Caudate nucleus (tissue), 63 donors: ENCODE measurements at places on chromosomes 12 and 14.

DNA sequence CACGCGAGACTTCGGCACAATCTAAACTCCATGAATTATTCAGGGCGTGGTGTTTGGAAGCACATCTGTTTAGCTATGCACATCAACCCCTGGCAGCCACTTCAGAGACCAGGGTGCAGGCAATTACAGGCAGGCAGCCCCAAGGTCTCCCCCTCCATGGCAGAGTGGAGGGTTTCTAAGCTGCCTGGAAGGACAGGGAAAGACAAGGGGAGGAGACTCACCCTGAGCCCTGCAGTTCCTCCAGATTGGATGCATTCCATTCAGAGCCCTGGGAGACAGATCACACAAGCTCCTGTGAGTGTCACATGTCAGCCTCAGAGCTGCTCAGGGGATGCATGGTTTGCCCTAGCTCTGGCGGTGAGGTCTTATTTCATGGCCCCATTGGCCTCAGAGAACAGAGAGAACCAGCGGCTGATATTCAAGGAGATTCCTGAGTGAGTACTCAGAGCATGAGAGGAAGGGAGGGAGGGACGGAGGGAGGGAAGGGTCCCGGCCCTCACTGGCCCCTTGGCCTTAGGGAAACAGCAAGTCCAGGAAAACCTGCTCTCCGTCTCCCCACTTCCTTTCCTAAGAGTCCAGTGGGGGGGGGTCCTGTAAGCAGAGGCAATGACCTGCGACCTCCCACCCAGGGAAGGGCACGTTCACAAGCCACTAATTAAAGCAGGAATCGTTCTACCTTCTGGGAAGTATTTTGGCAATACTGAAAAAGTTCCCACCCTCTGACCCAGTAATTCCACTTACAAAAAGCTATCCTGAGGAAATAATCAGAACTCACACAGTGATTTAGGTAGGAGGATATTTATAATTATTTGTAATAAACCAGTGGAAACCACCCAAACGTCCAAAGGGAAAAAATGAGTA, 55.1 kb downstream of the SSH1 start:
- DNase-seq = no peak

DNA sequence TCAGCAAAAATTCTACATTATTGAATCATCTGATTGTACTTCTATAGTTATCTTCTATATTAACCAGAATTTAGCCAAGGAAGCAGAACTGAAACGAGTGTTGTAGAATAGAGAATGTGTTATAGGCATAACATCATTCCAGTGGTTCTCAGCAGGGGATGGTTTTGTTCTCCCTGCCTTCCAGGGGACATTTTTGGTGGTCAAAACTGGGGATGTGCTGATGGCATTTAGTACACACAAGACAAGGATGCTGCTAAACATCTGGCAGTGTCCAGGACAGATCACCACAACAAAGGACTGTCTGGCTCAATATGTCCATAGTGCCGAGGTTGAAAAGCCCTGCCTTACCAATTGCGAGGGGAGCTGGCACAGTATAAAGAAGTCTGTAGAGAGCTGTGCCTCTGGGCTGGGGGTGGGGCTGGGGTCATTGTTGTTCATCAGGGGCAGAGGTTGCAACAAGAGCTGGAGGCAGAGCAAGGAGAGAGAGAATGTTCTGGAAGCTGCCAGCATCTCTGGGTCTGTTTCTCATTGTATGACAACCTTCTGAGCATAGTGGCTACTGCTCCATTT, 1472.8 kb downstream of the AACS start:
- no peak for DNase-seq

DNA sequence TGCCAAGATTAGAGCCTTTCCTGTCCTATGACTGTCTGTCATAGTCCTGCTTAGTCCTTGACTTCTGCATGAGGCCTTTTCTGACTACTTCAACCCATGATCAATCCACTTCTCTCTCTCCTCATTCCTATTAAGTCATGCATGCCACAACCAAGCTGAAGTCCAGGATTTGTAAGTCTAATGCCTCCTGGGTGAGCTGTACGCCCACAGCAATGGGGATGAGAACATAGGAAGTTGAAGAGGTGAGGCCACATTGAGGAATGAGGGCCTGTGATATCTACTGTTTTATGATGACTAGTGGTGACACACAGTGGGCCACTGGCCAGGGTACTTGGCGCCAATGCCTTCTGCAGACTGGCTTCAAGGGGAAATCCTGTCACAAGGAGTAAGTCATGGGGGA, 994.1 kb upstream of the TMEM132C start:
- DNase-seq = no peak

GRCh38 chr14:92473969-92474535, 39.5 kb upstream of the RIN3 start:
- DNase-seq = no peak

DNA sequence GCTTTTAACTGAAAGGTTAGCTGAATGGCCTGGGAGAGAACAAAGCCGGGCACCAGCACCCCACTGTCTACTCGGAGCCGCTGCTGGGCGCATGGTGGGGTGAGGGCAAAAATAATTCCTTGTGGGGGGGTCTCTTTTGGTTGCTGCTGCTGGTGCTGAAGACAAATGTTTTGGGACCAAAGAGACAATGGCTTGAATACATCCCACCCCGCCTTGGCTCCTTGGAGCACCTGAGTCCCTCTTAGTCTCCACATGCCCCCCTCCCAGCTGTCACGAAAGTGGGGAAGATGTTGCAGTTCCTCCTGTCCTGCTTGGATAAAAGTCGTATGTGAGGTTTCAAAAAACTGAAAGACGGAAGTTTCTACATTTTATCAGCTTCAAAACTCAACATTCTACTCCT, 85.0 kb downstream of the PIWIL1 start:
- no peak for DNase-seq

DNA sequence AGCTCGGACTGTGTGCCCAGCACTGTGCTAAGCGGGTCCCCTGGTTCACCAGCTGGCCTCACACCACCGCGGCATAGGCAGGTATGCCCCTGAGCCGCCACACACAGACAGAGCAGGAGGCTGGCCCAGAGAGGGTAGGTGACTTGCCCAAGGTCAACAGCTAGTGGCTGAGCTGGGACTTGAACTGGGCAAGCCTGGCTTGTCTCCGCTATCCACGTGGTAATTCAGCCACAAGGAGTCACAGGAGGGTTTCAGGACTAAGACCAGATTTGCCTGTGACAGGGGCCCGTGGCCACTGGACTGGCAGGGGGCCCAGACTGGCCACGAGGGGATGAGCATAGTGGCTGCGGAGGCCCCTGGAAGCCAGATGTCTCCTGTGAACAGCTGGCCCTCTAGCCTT, 47.7 kb downstream of the NCOR2 start:
- DNase-seq = no peak

- DNase-seq = no peak
These were observed 35.3 kb downstream of the KICS2 start for GRCh38 chr12:64186789-64187188.

DNA sequence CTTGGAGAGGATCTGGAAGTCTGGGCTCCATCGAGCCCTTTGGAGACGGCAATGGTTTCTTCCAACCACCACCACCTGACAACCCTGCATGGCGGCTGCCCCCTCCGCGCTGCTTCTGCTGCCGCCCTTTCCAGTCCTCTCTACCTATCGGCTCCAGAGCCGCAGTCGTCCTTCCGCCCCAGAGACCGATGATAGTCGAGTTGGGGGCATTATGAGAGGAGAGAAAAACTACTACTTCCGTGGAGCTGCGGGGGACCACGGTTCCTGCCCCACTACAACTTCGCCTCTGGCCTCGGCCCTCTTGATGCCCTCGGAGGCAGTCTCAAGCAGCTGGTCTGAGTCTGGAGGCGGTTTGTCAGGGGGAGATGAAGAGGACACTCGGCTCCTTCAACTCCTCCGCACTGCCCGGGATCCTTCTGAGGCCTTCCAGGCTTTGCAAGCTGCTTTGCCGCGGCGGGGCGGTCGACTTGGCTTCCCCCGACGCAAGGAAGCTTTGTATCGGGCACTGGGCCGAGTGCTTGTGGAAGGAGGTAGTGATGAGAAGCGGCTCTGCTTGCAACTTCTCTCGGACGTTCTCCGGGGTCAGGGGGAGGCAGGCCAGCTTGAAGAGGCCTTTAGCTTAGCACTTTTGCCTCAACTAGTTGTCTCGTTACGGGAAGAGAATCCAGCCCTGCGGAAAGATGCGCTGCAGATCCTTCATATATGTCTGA, 499 bp downstream of the TOGARAM1 start:
- DNase-seq = no peak

DNA sequence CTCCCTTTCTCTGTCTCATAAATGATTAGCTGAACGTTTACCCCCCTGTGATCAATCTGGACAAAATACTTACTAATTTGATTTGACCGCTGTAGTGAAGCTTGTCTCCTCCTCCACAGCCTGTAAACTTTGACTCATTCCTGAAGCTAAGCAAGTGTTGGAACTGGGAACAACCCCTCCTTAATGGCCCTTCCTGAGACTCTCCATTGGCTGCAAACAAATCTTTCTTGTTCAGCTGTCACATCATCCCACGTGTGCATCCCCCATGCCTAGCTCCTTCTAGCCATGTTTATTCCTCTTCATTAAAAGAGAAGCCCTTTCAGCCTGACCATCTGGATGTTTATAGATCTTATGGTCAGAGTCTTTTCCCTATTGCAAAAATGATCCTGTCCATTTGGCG, 281.2 kb downstream of the RGS6 start:
- DNase-seq = no peak

- no peak for DNase-seq
These were observed 21.2 kb downstream of the APPL2 start for GRCh38 chr12:105214670-105215375.

DNA sequence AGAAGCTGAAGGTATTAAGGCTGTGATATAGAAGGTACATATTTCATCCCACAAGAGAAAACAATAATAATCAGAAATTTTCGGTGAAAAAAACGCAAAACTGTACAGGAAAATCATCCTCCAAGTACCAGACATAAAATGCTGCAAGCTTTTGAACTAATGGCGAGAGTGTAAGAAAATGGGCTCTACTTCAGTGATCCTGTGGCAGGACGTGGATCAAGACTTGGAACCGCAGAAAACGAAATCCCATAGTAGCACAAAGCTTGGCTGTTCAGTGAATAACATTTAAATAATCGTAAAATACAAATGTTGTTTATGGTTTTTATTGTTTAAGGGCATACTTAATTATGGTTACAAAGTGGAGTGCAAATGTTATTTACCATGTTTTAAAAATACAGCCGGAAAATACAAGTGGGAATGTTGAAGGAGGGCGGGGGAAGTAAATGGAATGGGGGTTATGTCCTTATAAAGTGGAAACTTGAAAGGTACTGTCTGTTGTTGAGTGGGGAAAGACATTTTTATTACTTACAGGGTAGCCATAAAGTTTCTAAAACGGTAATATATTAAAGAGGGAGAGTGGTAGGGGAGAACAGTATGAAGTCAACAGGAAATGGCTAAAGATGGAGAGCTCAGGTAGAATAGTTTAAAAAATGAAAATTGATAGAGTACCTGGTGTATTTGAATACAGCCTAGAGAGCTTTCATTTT, 1.1 kb downstream of the SMIM10L1 start:
- DNase-seq = no peak

DNA sequence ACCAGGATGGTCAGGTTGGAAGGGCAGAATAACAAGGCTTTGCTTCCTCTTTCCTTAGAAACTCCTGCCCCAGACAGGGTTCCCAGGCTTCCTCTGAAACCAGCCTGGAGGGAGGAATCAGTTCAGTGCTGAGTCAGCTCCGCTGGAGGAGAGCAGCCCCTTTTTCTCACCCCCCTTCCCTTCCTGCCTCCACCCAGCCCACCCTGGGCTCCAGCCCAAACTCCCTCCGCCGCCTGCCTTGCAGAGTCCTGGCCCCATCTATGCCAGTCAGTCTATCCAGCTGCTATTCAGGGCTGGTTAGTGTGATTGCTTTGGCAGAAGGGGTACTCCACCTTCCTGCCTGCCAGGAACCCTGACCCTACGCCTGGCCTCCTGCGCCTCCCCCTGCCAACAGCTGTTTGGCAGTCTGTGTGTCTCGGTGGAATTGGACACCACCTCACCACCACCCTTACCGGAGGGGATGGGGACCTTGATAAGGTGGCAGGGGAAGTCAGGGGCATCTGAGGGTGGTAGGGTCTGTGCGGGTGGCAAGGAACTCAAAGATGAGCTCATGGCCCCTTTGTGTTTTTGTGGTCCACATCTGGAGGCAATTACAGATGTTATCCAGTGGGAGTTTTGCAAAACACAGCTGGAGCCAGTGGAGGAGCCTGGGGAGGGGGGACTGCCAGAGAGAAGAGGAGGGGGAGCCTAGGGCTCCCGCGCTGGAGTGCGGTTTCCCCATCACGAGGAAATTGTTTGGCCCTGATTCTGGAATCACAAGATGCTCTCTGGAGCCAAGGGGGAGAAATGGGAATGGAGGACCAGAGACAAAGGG, 12.2 kb downstream of the MMP14 start:
- DNase-seq = no peak

GRCh38 chr12:4505376-4505986, 33.2 kb upstream of the RAD51AP1 start:
- no peak for DNase-seq

- no peak for DNase-seq
These were observed 24.1 kb downstream of the EML1 start for GRCh38 chr14:99817331-99817730.

DNA sequence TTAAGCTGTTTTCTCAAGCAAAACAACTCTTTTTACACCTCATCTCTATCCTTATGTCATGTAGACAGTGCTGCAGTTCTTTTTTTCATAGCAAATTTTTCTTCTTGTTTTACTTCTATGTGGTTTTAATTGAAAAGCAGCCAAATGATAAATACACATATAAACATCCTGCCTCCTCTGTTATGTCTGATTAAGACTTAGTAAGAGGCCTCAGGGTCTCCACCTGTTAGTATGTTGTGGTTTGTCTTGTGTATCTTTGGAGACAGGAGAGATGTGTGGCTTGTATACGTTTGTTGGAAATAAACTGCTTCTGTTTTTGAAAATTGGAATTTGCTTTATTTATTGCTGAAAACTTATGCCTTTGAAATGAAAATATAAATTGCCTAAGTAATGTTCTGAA, 32.0 kb downstream of the PEX5 start:
- no peak for DNase-seq

DNA sequence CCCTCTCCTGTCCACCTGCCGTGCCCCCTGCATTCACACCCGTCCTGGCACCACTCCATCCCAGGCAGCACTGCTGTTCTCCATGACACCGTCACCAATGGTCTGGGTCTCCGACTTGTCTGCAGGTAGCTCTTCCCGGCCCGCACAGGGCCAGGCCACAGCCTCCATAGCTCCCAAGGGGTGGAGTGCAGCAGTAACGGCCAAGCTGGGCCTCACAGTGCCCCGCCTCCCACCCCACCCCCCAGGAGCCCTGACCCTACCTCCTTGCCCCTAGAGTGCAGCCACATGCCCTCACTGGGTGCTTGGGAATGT, 12.9 kb downstream of the FBRSL1 start:
- DNase-seq = no peak

GRCh38 chr14:39175445-39176262, 600 bp downstream of the PNN start:
- no peak for DNase-seq
